Activated T-helper 1 cell treated with Interleukin-2 at 50 U/mL for 16 hours (primary cell): ENCODE measurements at places on chromosomes 11 and 22.

- no peak for DNase-seq
These were observed 197.9 kb downstream of the NXPE2 start for GRCh38 chr11:114876234-114876633.

GRCh38 chr11:96200243-96200642 lies 142.8 kb downstream of the MAML2 start:
- DNase-seq: no peak

GRCh38 chr11:126413843-126414405 lies 58.4 kb downstream of the ST3GAL4 start:
- no peak for DNase-seq

DNA sequence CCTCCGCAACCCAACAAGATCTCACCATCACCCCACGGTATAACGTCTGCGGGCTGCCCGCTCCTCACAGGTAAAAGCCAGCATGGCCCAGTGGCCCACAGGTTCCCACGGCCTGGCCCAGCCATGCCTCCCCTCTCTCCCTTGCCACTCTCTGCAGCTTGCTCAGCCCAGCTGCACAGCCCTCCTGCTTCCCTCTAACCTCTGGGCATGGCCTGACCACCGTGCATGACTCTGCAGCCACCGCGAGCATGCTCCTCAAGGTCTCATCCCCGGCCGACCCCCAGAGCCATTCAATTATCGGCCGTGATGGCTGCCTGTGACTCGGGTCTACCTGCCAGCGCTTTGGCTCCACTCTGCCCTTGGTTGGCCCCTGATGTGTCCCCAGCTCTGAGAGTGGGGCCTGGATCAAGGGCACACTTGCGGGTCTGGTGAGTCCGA lies 185.5 kb downstream of the CTTN start:
- no peak for DNase-seq

DNA sequence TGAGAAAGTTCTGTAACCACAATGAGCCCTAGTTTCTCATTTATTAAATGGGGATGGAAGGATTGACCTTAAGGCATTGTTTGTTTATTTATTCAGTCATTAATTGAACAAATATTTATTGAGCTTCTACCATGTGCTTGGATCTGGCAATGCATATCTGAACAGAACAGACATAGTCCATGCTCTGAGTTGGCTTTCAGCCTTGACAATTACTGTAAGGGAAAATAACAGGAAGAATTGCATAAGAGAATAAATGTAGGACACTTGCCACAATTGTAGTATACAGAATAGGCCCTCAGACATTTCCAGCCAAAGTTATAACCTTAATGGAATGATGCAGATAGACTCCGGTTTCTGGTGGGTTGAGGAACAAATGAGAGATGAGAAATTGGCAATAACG lies 160.5 kb upstream of the TTC12 start:
- no peak for DNase-seq

GRCh38 chr11:47981667-47982404 lies 1.5 kb downstream of the PTPRJ start:
- DNase-seq: no peak

GRCh38 chr11:88103337-88104206 lies 71.7 kb downstream of the RAB38 start:
- DNase-seq: peak; percentile 0

GRCh38 chr11:11416502-11416901 lies 63.5 kb upstream of the CSNK2A3 start:
- DNase-seq: no peak

GRCh38 chr11:76588455-76589325 lies 81.9 kb downstream of the LRRC32 start:
- DNase-seq: peak; percentile 16

DNA sequence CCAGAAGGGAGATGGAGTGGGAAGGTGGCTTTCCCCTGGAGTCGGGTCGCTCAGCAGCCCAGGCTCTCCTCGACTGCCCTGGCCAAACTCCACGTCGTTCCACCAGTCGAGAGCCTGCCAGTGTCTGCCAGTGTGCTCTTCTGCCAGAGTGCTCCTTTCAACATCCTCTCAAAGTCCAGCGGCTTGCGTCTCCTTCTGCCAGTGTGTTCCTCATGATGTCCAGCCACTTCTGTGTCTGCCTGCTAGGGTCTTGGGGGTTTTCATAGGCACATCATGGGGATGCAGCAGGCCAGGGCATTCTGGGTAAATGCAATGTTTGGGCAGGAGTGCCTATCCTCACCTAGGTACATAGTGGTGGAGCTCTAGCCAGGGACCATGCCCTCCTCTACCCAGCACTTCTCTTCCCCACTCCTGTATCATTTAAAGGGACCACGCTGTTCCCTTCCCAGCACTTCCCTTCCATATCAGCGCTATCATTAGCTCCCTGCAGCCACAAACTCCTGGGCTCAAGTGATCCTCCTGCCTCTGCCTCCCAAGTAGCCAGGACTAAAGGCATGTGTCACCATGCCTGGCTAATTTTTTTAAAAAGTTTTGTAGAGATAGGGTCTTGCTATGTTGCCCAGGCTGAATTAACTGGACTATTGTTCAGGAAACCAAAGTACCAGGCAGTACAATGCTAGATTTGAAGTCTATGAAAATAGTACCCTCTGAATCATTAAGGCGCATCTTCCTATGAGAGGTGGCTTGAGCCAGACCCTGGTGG lies 62.9 kb upstream of the CLDN5 start:
- no peak for DNase-seq

DNA sequence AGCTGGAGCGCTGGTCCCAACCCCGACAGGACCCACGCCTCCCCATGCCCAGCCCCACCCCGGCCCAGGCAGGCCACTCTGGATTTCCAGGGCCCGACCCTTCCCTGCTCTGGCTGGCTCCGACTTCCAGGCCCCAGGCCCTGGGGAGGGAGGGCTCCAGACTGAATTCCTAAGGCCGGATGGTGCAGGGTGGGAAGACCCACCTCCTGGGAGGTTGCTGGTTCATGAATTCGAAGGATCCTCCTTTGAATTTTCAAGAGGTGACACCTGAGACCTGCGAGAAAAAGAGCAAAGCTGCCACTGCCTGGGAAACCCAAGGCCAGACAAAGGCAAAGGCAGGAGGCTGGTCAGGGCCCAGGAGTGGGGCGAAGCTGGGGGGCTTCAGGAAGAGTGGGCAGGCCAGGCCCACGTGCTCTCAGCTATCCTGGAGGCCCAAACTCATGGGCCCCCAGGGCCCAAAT lies 47.0 kb upstream of the LINC01488 start:
- no peak for DNase-seq

- DNase-seq: no peak
These were observed 2.1 kb downstream of the TP53AIP1 start for GRCh38 chr11:128940603-128941002.

DNA sequence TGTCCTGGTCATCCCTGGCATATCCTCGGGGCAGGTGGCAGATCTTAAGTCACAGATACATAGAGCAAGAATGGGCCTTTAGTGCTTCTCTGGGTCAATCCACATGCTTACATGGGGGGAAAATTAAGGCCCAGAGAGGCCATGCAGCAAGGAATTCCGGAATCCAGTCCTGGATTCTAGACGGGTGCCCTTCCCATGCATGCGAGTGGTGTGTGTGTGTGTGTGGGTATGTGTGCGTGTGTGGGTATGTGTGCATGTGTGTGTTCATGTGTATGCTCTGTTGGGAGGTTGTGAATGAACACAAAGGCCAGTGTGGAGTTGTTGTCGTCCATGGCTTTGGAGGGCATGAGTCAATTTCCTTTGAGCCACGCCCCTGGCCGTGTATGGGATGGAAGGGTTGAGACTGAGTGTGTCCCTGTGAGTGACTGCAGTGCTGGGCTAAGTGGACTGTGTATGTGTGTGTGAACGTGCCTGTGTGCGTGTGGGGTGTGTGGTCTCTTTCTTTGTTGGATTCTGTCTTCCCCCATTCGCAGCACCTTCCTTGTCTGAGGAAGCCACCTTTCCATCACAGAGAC lies 33.4 kb upstream of the EIF3D start:
- DNase-seq: no peak

GRCh38 chr22:39281126-39281525 lies 36.3 kb upstream of the PDGFB start:
- no peak for DNase-seq

DNA sequence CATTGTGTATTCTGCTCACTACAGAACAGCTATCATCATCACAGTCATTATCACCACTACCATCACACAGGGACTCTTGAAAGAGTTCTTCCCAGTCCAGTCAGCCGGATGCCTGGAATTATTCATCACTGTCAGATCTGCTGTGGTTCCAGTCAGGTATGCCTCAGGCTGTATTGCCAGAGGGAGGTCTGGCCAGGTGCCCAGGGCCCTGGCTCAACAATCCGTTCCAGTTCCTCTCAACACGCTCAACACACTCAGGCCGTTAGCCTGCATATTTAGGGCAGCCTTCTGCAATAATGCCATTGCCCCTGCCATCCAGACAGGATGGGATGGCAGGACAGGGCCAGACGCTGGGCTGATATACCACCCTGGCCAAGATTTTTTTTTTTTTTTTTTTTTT lies 28.6 kb upstream of the RASL10A start:
- no peak for DNase-seq

DNA sequence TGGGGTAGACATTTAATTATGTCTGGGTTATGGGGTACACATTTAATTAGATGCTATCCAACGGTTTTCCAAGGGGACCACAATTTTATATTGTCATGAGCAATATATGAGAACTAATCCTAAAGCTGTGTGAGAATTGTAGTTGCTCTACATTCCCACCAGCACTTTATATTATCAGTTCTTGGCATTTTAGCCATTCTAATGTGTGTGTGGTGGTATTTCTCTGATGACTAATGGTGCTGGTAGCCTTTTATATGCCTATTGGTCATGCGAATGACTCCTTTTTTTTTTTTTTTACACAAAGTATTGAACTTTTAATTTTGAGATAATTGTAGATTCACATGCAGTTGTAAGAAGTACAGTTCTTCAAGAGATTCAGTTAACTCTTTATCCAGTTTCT lies 26.2 kb downstream of the TMEM135 start:
- DNase-seq: no peak

GRCh38 chr11:126304457-126305075 lies 706 bp downstream of the DCPS start:
- DNase-seq: no peak

- no peak for DNase-seq
These were observed 99.5 kb upstream of the APOA1 start for GRCh38 chr11:116936754-116937446.

- no peak for DNase-seq
These were observed 286.7 kb upstream of the CCDC90B start for GRCh38 chr11:83572581-83573496.

DNA sequence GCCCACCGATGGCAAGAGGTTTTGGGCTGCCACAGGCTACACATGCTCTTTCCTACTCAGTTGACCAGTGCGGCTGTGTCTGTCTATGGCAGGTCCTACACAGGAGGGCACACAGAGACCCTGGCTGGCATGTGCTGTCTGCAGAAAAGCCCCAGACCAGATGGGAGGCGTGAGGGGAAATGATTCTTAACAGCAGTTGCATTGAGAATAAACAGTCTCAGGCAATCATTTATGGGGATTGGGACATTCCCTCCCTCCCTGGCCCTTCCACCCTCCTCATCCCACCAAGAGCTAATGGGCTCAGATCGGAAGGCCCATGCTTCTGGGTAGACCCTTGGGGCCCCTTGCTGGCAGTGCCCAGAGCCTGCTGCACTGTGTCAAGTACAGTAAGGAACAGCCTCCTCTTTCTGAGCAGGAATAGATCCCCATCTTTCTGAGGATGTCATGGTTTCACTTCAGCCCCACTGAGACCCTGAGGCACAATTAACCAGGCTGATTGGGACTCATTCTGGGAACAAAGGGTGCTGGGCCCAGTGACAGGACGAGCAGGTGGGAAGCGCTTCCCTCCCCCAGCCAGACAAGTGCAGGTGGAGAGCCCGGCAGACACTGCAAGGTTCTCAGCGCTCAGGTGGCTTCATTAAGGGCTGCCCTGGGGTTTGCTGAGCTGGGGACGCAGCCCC lies 28.3 kb downstream of the TSPAN18 start:
- no peak for DNase-seq

DNA sequence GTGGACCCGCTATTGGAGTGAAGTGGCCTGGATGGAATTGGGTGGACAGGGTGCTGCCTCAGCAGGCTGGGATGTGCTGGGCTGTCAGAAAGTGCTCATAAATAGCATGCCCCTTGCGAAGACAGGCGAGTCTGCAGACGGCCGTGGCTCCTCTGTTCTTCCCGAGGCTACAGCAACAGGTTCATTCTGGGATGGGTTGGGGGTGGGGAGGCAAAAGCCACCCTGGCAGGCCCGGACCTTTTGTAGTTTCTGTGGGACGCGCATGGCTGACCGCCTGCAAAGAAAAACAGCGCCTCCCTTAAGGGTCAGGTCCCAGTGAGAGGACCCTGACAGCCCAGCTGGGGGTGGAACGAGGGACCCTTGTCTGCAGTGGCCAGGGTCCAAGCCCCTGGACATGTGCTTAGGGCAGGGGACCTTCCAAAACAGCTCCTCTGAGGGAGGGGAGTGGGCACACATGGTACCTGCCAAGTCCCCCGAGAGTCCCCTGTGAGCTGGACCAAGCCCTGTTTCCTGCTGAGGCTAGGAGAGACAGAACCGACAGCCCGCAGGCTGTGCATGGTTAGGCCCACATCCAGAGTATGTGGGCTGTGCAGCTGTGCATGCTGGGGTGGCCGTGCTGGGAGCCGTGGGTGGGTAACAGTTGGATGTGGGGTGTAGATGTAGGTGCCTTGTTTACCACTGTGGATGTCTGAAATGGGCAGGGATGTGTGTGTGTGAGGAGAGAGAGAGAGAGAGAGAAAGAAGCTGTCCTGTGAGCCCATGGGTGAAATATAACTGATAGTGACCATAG lies at the start of gene CRYBB3:
TSS of gene CRYBB3 (plus strand) at position 128 of the 790 bp plus-strand sequence. CDS start 1,539 bp downstream, outside the sequence.
- DNase-seq: no peak

DNA sequence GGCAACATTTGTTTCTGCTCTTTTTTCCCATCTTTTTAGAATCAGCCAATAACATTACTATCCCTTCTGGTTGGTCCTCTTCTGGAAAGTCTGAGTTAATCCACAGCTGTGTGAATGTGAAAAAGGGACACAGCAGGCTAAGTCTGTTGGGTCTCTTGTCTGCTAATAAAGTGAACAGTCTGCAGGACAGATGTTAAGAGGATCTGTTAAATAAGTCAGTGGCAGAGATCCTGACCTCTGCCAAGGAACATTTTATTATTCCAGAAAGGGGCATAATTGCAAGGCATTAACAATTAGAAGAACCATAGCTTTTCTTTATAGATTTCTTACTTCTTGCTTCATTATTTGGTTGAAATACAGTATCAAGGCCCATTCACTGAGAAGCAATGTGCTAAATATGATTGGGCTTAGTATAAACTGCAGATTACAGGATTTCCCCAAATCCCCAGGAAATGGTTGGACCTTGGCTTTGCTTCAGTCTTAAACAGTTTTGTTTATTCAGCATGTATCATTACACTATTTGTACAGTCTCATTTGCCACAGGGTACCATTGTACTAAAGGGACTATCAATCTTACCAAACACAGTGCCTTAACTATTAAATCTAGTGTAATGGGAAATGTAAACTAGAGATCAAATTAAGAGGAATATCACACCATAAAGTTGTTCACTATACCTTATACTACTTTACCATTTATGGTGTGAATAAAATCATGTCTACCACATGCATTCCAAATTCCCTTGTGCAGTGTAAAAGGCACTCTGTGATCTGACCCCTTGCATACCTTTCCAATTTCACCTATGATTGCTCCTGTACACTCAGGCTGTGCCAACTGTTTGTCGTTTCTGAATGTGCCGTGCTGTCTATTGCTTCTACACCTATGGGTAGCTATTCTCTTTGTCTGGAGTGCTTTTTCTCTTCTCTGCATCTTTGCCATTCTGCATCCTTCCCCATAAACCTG lies 274.0 kb downstream of the SOX6 start:
- no peak for DNase-seq
